ENCODE measurements at places on chromosomes 5 and 9.

DNA sequence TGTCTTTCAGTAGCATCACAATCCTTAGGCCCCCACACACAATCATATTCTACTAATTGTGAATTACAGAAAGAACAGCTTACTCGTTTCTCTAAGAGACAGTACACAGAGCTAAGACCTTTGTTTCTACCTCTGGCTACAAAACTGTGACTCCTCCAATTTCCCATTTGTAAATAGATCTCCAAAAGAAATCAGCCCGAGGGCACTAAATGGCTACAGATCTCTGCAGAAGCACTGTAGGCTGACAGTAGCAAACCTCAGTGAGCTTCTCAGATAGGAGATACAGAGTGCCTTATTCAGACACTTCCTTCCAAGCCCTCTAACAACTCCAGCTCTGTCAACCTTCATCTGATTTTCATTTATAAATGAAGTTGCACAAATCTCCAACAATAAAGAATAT is 51.0 kb downstream of the EFNA5 start:
- DNase-seq, result no peak

DNA sequence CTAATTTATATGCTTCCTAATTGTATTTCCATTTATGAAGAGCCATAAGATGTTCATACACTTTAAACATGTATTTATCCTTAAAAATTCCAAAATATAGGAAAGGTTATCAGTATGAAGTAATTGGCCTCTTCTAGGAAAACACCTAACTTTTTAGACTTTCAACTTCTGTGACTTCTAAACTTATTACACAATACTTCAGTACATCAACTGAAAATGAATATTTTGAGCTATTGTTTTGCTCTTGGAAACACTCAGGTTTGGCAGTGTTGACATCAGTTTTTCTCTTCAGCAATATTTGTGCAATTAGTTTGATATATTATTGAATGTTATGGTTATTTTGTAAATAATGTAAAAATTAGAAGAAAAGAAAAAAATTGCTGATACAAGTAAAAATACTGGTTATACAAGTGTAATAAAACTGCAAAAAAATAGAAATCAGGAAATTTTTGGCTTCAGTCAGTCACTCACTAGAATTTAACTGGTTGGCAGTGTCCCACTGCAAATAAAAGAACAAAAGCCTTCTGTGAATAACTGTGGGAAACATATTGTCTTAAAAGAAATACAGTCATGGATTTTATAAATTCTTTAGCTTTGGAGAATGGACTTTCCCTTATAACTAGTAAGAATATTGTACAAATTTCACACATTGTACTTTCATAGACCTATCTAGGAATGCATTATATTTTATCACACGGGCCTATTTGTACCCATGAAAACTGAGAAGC is 635.9 kb downstream of the TLE1 start:
- no peak for DNase-seq

DNA sequence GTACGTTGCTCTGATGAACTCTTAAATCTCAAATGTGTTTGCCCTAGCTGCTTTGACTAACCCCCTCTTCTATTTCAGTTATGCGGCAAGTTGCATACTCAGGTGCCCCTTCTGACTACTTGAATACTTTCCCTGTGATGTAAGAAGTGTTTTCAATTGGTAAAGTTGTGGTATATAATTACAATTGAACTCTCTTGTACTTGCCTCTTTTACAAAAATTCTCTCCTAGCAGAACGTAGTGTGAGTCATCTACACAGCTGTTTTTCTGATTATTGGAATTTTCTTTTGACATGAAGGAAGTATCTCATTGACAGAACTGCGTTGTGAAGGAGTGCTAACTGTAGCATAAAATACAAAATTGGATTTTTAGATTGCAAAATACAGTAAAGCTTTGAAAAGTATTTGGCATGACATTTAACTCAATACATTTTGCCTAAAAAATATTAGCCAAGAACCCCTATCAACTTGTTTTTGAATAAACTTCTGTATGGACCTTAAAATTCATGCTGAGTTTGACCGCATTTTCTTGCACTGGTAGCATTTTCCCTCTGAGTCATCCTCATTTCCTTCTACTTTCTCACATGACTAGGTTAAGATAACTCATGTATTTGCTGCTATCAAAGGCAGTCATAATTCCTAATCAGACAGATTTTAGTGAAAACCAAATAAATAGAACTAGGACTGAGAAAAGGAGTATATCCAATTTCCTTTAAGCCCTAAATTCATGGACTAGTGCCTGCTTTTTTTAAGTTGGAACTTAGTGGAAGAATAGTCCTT is 6.3 kb downstream of the CRHBP start:
- no peak for DNase-seq

DNA sequence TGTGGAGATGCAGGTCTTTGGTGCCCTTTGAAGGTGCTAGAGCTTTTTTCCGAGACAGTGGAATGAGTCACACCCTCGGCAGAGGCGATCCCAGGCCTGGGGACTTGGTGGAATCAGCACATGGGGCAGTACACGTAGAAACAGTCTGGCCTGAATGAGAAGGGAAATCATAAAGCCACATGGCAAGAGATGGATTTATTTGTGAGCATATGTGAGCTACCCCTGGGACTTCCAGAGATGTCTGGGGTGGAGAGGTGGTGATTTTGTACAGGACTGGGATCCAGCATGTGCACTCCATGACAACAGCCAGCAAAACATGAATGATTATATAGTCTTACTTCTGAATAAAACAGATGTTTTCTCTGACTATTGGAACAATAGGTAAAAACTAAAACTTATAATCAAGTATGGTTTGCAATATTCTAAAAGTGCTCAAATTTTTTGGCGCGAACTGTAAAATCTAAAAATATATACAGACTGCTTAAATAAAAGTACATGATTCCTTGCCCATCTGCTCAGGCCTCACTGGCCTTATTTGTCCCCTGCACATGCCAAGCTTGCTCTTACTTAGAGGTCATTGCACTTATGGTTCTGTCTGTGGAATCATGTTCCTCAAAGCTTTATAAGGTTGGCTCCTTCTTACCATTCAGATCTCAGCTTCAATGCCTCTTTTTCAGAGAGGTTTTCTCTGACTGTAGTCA is 54.7 kb upstream of the SMARCA2 start:
- DNase-seq, result no peak

DNA sequence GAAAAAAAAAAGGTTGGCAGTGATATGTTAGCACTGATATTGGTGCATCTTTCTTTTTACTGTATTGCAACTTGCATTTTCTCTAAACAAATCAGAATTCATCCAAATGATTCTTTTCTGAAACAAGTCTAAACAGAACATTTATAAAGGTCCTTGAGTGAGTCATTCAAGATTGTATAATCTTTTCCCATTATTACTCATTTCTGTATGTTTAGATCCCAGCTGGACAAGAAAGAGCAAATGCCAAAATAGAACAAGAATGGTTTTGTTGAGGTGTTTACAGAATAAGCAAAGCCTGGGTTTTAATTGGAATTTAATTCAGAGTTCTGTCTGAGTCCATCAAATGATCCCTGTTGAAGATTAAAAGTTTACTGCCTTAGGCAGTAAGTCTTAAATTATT is 112.3 kb downstream of the VCAN start:
- DNase-seq, result no peak
